Thyroid gland (tissue), 4 donors: ENCODE measurements at places on chromosomes 12 and 14. TPM values are rescaled to one million over a fixed set of nuclear protein-coding genes. Genes with fewer than 3 reads are reported as not detected.

DNA sequence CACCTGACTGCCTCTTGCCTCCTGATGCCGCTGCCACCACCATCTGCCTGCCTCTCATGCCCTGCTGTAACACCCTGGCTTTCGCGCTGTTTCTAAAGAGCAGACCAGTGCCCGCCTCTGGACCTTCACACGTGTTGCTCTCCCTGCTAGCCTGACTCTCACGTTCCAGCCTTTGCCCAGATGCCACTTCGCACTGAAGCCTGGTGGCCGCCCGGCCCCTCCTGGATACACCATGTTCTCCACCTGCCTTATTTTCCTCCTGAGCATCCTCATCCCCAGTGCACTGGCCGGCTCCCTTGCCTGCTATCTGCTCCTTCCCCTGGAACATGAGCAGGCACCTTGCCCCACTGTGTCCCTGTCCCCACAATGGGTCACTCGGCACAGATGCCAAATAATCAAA lies 146.5 kb downstream of the PIWIL1 start:
- H3K4me3 ChIP-seq: no peak overlapping the region
- H3K27me3 ChIP-seq: no peaks in the 10 kb centered on the region
- H3K4me1 ChIP-seq: no peaks in the 10 kb centered on the region
- H3K27ac ChIP-seq: no peak overlapping the region

Gene EPYC
- not detected for total RNA-seq

Gene PTCSC3
- 37.6 TPM for total RNA-seq

DNA sequence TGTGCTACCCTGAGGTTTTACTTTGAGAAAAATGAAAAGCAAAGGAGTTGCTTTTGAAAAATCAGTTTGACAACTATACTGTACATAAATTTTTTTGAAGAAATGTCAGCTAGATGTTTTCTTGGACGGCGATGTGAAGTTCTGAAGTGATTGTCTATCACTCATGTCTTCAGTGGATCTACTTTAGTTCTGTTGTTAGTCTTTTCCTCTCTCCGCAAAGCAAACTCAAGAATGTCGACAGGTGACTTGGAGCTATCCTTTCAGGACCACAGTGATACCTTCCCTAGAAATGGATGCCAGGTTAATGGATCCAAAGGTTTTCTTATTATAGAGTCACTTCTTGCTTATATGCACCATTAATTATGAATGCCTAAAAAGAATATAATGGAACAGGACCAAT lies 1.2 kb downstream of the PTPRO start:
- peaks cover 8% of the 10 kb centered on the region for H3K4me1 ChIP-seq
- DNase-seq: no peak
- H3K4me3 ChIP-seq: no peak overlapping the region
- peaks cover 2% of the 10 kb centered on the region for H3K27me3 ChIP-seq

Gene CLEC2B
- total RNA-seq: 25.2 TPM

GRCh38 chr14:24411443-24412389 lies 12.9 kb downstream of the NYNRIN start:
- no peak overlapping the region for H3K4me3 ChIP-seq
- H3K4me1 ChIP-seq: peaks cover 9% of the 10 kb centered on the region
- H3K36me3 ChIP-seq: peaks cover 17% of the 10 kb centered on the region
- H3K27ac ChIP-seq: no peak overlapping the region
- peak; percentile 91 for DNase-seq

Gene TSPAN11
- 7.5 TPM for total RNA-seq

Gene KRT82
- total RNA-seq: not detected

- H3K4me1 ChIP-seq: peaks cover 7% of the 10 kb centered on the region
- peak; percentile 15 for DNase-seq
- H3K4me3 ChIP-seq: peak within 1 kb of the TSS; percentile 27
Measured at GRCh38 chr12:6700646-6701051, at the start of gene PIANP. Gene PIANP, minus strand, starts transcription at chr12:6700815. Its CDS starts 2,754 bp downstream, at chr12:6698061.

- no peaks in the 10 kb centered on the region for H3K27me3 ChIP-seq
- DNase-seq: no peak
- H3K4me3 ChIP-seq: no peak overlapping the region
- no peaks in the 10 kb centered on the region for H3K36me3 ChIP-seq
- H3K27ac ChIP-seq: no peak overlapping the region
- no peaks in the 10 kb centered on the region for H3K4me1 ChIP-seq
Measured at GRCh38 chr12:64965920-64966319, 141.5 kb downstream of the TBC1D30 start.

GRCh38 chr14:90132821-90133570 lies 71.2 kb downstream of the KCNK13 start:
- no peak overlapping the region for H3K27ac ChIP-seq
- no peaks in the 10 kb centered on the region for H3K27me3 ChIP-seq
- no peak overlapping the region for H3K4me3 ChIP-seq

Gene KRT6B
- not detected for total RNA-seq

GRCh38 chr12:96719660-96720362 lies 187.2 kb upstream of the NEDD1 start:
- H3K4me1 ChIP-seq: no peaks in the 10 kb centered on the region
- H3K4me3 ChIP-seq: no peak overlapping the region

Gene MYO1H
- total RNA-seq: 0.88 TPM

Gene RPGRIP1
- not detected for total RNA-seq

DNA sequence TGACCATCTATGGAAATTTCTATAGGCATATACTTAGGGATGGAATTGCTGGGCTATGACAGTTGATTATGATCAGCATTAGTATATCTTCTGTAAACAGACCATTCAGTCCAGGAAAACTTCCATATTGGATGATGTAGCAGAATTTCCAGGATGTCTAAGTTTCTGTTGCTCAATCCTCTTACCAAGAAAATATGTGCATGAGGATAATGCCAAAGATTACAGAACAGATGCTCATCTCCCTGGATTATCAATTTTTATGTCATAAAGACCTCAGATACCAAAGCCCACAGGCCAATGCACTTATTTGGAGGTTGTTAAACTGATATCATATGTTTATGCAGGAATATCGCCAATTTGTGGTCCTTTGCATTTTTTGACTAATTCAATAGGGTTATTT lies 354.4 kb upstream of the FLRT2 start:
- no peaks in the 10 kb centered on the region for H3K27me3 ChIP-seq
- H3K4me3 ChIP-seq: no peak overlapping the region
- DNase-seq: no peak
- no peak overlapping the region for H3K27ac ChIP-seq
- no peaks in the 10 kb centered on the region for H3K36me3 ChIP-seq

Gene DBX2
- total RNA-seq: 0.13 TPM

Gene TMEM117
- total RNA-seq: 32.4 TPM

- peak overlapping the region; percentile 91 for H3K27ac ChIP-seq
- peaks cover 56% of the 10 kb centered on the region for H3K4me1 ChIP-seq
- no peak overlapping the region for H3K4me3 ChIP-seq
- DNase-seq: peak; percentile 1
Measured at GRCh38 chr12:52212701-52213563, 20.1 kb upstream of the KRT7 start.

DNA sequence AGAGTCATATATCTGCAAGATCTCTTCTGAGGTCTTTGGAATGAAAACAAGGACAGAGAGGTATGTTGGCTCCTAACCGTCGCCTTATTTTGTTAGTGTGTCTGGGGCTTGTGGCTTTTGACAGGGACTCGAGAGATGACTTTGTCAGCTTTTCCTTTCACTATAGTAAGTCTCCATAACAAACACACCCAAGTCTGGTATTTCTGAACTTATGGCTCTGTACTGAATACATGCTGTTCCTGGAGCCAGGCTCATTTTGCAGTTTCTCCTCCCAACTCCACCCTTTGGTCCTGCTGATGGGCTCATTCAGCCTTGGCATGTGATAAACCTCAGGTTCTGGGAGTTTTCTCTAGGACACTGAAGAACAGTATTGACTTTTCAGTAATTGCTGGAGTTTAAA lies 27.7 kb upstream of the TMED10 start:
- H3K27me3 ChIP-seq: no peaks in the 10 kb centered on the region
- H3K36me3 ChIP-seq: no peaks in the 10 kb centered on the region
- no peak for DNase-seq
- H3K27ac ChIP-seq: peak overlapping the region; percentile 12

GRCh38 chr14:90649083-90649482 lies 167.1 kb downstream of the TTC7B start:
- no peaks in the 10 kb centered on the region for H3K36me3 ChIP-seq
- H3K4me3 ChIP-seq: no peak overlapping the region
- DNase-seq: peak; percentile 40
- H3K4me1 ChIP-seq: peaks cover 14% of the 10 kb centered on the region

Gene TMEM253
- 0.81 TPM for total RNA-seq

GRCh38 chr12:107349008-107349747 lies 255.8 kb upstream of the CRY1 start:
- no peak overlapping the region for H3K4me3 ChIP-seq
- no peak for DNase-seq
- no peaks in the 10 kb centered on the region for H3K36me3 ChIP-seq
- peaks cover 6% of the 10 kb centered on the region for H3K4me1 ChIP-seq
- no peak overlapping the region for H3K27ac ChIP-seq

DNA sequence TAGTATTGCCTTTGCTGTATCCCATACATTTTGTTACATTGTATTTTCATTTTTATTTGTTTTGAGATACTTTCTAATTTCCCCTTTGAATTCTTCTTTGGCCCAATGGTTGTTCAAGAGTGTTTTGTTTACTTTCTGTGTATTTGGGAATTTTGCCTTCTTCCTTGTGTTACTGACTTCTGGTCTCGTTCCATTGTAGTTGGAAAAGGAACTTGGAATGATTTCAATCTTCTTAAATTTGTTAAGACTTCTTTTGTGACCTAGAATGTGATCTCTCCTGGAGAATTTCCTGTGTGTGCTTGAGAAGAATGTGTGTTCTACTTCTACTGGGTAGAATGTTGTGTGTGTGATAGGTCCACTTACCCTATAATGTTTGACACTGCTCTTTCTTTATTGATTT lies 304.4 kb upstream of the RTL1 start:
- H3K27me3 ChIP-seq: no peaks in the 10 kb centered on the region
- DNase-seq: no peak
- no peaks in the 10 kb centered on the region for H3K36me3 ChIP-seq
- no peak overlapping the region for H3K27ac ChIP-seq
- H3K4me3 ChIP-seq: no peak overlapping the region

DNA sequence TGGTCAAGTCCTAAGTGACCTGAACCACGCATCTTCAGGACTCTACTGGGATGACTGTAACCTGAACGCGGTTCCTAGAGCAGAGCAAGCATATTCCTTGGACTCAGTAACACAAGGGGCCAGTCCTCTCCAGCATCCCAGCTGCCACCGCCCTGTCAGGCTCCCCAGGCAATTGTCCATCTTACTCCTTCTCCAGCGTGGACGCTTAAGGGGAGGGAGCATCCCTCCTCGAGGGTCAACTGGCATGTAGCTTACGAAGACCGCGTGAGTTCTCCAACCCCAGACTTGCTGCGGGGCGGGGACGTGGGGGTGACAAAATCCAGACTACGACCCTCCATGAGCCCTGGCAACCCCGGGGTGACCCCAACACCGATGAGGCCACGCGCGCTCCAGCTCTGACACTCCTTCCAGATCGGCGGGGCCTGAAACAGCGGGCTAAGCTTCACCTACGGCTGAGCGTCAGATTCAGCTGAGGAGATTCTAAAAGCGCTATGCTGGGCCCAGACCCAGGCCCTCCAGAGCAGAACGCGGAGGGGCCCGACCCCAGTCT lies 846 bp upstream of the MTHFD1 start:
- peaks cover 21% of the 10 kb centered on the region for H3K4me1 ChIP-seq
- no peaks in the 10 kb centered on the region for H3K27me3 ChIP-seq
- H3K27ac ChIP-seq: peak overlapping the region; percentile 51
- H3K4me3 ChIP-seq: peak overlapping the region; percentile 3
- no peak for DNase-seq
- no peaks in the 10 kb centered on the region for H3K36me3 ChIP-seq

- peaks cover 8% of the 10 kb centered on the region for H3K4me1 ChIP-seq
- no peak overlapping the region for H3K27ac ChIP-seq
Measured at GRCh38 chr12:69331909-69332684, 16.1 kb upstream of the LYZ start.

Gene SLC10A1
- total RNA-seq: not detected

Gene CCDC177
- not detected for total RNA-seq

Gene FERMT2
- 57.1 TPM for total RNA-seq

DNA sequence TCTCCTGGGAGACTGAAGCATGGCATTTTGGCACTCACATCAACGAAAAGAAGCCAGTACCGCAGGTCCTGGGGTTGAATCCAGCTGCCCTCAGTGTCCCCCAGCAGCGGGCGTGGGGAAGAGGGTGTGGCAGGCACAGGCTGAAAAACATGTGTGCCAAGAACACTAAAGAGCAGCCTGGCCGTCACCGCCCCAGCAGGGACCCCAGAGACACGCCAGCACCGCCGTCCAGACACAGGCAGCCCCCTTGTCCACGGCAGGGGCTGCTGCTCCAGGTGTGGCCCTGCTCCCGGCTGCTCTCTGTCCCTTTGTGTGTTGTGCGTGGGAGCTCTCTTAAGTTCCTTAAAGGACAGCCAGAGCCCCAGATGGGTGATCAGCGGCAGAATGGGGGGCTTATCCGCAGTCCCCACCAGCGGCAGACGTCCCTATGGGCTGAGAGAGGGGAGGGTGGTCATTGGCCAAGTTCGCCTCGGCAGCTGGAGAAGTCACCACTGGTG lies 556 bp downstream of the PHETA1 start:
- H3K4me1 ChIP-seq: peaks cover 13% of the 10 kb centered on the region
- H3K36me3 ChIP-seq: no peaks in the 10 kb centered on the region
- DNase-seq: peak; percentile 20
- no peaks in the 10 kb centered on the region for H3K27me3 ChIP-seq

GRCh38 chr12:105736498-105736897 lies 402.3 kb downstream of the NUAK1 start:
- no peak overlapping the region for H3K27ac ChIP-seq
- H3K27me3 ChIP-seq: no peaks in the 10 kb centered on the region
- peaks cover 10% of the 10 kb centered on the region for H3K4me1 ChIP-seq
- DNase-seq: no peak
- no peak overlapping the region for H3K4me3 ChIP-seq

GRCh38 chr12:101772012-101772775 lies 32.9 kb upstream of the SYCP3 start:
- H3K4me3 ChIP-seq: no peak overlapping the region
- no peaks in the 10 kb centered on the region for H3K27me3 ChIP-seq
- H3K36me3 ChIP-seq: no peaks in the 10 kb centered on the region
- no peak overlapping the region for H3K27ac ChIP-seq
- DNase-seq: no peak
